ENCODE measurements at places on chromosomes 1 and 21. TPM values are rescaled to one million over a fixed set of nuclear protein-coding genes. Genes with fewer than 3 reads are reported as not detected.

The OR10Z1 gene
- total RNA-seq = not detected

The S100A1 gene
- total RNA-seq = 10.2 TPM

The TRIM17 gene
- total RNA-seq = 5.2 TPM

The S100A9 gene
- total RNA-seq = 16.5 TPM

DNA sequence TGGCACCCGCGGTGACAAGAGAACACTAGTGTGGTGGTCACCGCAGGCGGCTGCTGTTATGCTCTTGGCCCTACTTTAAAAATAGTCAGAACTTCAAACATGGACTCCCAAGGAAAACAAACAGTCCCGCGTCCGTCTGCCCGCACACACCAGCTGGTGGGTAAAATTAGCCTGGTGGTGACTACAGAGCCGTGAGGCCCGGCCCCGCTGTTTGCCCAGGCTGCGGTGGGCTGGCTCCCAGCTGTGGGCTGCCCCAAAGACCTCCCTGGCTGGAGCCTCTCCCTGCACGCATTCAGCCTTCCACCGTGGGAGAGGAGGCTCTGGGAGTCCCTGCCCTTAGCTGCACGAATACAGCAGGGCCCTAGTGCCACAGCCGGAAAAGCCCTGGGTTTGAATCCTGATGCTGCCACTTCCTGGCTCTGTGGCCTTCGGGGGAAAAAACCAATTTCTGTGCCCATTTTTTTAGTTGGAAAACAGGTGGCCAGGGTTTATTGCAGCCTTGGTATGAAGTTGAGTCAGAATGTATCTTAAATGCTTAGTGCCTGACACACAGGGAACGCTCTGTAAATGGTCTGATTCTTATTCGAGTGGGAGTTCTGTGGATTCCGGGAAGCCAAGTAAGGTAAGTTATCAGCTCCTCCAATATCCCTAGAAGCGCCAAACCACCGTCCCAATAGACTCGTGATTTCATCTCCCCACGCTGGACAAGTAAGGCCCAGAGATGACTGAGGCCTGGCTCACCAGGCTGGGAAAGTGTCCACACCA lies 58.2 kb downstream of the ALPL start:
- DNase-seq = no peak
- peaks cover 8% of the 10 kb centered on the region for H3K4me1 ChIP-seq
- no peak overlapping the region for H3K27ac ChIP-seq
- H3K4me3 ChIP-seq = no peak overlapping the region

DNA sequence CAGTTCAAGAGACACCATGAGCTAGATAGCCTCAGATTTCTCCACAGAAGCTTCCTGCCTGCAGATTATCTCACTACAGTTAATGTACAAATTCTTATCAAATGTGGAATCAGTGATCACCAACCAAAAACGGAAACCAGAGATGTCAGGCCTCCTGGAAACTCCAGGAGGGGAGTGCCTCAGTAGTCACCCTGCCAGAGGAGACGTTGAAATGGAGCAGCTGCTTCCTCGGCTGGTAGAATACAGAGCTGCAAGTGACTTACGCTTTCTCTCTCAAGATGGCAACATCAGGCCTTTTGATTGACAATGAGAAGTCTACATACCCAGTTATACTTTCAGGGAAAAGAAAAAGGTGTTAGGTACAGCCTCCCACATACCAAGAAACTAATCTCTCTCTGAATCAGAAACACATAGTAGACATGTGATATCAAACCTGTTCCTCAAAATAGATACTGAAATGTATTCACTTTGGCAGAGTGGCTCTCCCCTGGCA lies 52.2 kb downstream of the ACP6 start:
- peaks cover under 1% of the 10 kb centered on the region for H3K4me1 ChIP-seq
- H3K27me3 ChIP-seq = no peaks in the 10 kb centered on the region
- no peak for DNase-seq
- H3K27ac ChIP-seq = no peak overlapping the region
- H3K4me3 ChIP-seq = no peak overlapping the region

- H3K4me3 ChIP-seq = no peak overlapping the region
- DNase-seq = no peak
- H3K36me3 ChIP-seq = no peaks in the 10 kb centered on the region
- H3K27ac ChIP-seq = no peak overlapping the region
- H3K27me3 ChIP-seq = peaks cover 59% of the 10 kb centered on the region
Observed at GRCh38 chr1:47722909-47723580, 274.1 kb downstream of the TRABD2B start.

DNA sequence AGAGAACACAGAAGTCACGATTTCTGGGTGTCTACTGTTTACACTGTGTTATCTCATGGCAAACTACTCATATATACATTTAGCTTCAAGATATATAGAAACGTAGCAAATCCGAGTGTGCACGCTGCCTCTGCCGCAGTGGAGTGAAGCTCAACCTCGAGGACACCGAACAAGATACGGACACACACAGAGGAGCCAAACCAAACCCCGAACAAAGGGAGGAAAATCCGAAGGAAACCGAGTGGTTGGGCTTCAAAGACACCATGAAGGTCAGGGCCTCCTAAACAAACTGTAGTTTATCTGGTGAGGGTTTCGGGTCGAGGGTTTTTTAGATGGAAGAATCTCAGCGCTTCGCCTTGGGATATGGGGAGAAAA lies 34.5 kb downstream of the SLC45A1 start:
- peak; percentile 40 for DNase-seq
- no peak overlapping the region for H3K4me3 ChIP-seq
- H3K36me3 ChIP-seq = peaks cover 70% of the 10 kb centered on the region
- H3K27me3 ChIP-seq = no peaks in the 10 kb centered on the region
- H3K27ac ChIP-seq = peak overlapping the region; percentile 65

DNA sequence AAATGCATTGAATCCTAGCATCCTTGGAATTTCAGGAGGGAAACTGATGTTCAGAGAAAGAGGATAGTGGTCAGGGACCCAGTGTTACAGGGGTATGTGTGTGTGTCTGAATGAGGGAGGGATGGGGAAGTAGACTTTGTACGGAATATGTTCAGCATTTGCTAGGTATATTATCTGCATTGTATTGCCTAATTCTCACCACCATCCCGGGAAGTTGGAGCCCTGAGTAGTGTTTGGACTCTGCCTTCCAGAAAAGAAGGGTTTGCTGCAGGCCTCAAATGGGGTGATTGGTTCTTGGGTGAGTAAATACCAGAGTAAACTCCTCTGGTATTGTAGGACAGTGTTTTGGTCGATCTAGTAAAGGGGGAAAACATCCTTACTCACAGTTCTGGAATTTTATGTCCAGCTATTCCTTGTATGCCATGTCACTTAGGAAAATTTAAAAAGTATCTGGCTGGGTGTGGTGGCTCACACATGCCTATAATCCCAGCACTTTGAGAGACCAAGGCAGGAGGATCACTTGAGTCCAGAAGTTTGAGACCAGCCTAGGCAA lies 7.1 kb upstream of the ZNF496 start:
- no peak for DNase-seq
- no peak overlapping the region for H3K4me3 ChIP-seq

GRCh38 chr1:204923201-204923600 lies 52.5 kb downstream of the NFASC start:
- H3K36me3 ChIP-seq = peaks cover 13% of the 10 kb centered on the region
- H3K4me1 ChIP-seq = peaks cover 29% of the 10 kb centered on the region
- H3K27ac ChIP-seq = no peak overlapping the region
- no peak overlapping the region for H3K4me3 ChIP-seq
- no peaks in the 10 kb centered on the region for H3K27me3 ChIP-seq

DNA sequence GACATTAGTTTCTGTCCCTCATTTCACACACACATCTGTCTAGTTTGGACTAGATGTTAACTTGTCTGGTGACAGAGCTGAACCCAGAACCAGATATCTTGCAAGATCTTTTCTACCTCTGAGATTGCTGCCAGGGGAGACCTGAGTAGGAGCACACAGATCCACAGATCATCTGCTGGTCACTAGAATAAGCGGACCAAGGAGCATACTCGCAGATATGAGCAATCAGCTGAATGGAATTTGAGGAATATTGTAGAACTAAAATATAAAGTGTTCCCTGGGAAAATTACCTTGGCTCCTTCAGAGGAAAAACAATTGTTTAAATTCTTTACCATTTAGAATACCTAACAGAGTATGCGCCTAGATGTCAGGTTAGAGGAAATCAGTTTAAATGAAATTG lies 90.7 kb downstream of the TNFSF18 start:
- no peaks in the 10 kb centered on the region for H3K36me3 ChIP-seq
- H3K27me3 ChIP-seq = no peaks in the 10 kb centered on the region
- H3K4me3 ChIP-seq = no peak overlapping the region
- H3K4me1 ChIP-seq = no peaks in the 10 kb centered on the region
- no peak overlapping the region for H3K27ac ChIP-seq

DNA sequence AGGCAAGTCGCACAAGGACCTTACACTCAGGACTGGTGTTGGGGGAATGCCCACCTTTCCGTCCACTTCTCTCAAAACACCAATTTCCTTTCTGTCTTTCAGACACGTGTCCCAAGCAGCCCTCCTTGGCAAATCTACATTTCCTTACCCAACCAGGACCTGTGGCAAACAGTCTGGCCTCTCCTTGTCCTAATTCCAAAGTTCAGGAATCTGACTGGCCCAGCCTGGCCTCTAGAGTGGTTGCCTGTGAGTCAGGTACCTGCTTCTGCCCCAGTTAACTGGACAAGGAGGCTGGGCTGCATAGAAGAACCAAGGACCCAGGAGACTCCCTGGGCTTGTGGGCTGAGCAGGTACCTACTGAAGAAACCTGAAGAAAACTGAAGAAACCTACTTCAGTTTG lies 34.3 kb upstream of the CITED4 start:
- DNase-seq = no peak
- no peaks in the 10 kb centered on the region for H3K36me3 ChIP-seq
- no peaks in the 10 kb centered on the region for H3K4me1 ChIP-seq
- no peaks in the 10 kb centered on the region for H3K27me3 ChIP-seq
- no peak overlapping the region for H3K27ac ChIP-seq

DNA sequence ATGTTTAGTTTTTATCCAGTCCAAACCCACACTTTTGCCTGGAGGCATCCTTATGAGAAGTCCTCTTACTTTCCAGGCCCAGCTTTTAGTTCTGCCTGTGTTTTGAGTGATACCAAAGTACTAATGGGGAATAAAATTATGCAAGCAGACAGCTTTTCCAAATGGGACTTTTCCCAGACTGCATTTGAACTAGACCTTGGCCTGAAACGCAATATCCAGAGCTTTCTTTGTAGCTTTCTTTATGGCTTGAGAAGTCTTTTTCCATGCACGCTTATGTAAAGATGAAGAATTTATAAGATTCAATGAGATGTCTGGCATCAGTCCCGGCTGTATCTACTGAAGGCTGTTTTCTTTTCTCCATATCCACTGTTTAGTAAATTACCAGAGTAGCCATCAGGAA lies 236.6 kb upstream of the RAB4A start:
- H3K4me3 ChIP-seq = no peak overlapping the region
- peaks cover 9% of the 10 kb centered on the region for H3K4me1 ChIP-seq
- no peak for DNase-seq
- H3K27me3 ChIP-seq = no peaks in the 10 kb centered on the region
- no peaks in the 10 kb centered on the region for H3K36me3 ChIP-seq

DNA sequence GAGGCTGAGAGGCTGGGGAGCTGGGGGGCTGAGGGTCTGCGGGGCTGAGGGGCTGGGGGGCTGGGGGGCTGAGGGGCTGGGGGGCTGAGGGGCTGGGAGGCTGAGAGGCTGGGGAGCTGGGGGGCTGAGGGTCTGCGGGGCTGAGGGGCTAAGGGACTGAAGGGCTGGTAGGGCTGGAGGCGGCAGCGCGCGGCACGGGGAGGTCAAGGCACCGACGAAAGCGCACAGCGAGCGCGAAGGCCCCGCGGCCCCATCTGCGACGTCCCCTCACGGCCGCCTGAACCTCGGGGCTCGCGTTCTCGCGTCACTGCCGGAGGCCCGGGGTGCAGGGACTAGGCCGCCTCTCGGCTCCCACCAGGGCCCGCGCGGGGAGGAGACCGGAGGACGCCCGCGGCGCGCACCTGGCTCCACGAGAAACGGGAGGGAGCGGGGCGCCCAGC lies 356 bp downstream of the INTS11 start:
- H3K4me3 ChIP-seq = peak overlapping the region; percentile 52
- no peak for DNase-seq
- peaks cover 36% of the 10 kb centered on the region for H3K4me1 ChIP-seq
- peaks cover 79% of the 10 kb centered on the region for H3K36me3 ChIP-seq
- no peaks in the 10 kb centered on the region for H3K27me3 ChIP-seq

DNA sequence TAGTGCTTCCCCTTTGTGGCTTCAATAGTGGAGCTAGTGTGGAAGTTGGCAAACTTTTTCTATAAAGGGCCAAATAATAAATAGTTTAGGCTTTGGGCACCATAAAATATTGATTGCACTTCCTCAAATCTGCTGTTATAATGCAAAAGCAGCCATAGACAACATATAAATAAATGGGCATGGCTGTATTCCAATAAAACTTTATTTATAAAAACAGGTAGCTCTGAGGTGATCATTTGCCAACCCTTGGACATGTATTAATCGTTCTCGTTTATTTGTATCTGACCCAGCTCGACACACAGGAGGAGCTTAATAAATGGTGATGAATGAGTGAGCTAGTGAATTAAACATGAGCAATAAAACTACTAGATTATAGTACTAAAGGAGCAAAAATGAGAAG lies 13.3 kb downstream of the KAZN start:
- H3K36me3 ChIP-seq = no peaks in the 10 kb centered on the region
- no peak overlapping the region for H3K27ac ChIP-seq
- no peaks in the 10 kb centered on the region for H3K4me1 ChIP-seq
- H3K27me3 ChIP-seq = no peaks in the 10 kb centered on the region

- H3K36me3 ChIP-seq = no peaks in the 10 kb centered on the region
- no peak overlapping the region for H3K4me3 ChIP-seq
- H3K27ac ChIP-seq = no peak overlapping the region
- H3K4me1 ChIP-seq = no peaks in the 10 kb centered on the region
- DNase-seq = no peak
Observed at GRCh38 chr1:89288051-89288340, 15.3 kb upstream of the GBP5 start.

Measured in spinal cord (tissue), 10 donors.